ENCODE measurements at places on chromosomes 4 and X.

GRCh38 chr4:47373174-47373573, 90.3 kb downstream of the COMMD8 start:
- no peak for DNase-seq

GRCh38 chr4:14701896-14702295, 300.4 kb upstream of the CPEB2 start:
- no peak for DNase-seq

GRCh38 chr4:174222266-174222872, 61.1 kb downstream of the FBXO8 start:
- no peak for DNase-seq

GRCh38 chrX:110104078-110104477, 101.2 kb downstream of the TMEM164 start:
- no peak for DNase-seq

- no peak for DNase-seq
Observed at GRCh38 chrX:27675493-27675892, 85.3 kb downstream of the DCAF8L2 start.

DNA sequence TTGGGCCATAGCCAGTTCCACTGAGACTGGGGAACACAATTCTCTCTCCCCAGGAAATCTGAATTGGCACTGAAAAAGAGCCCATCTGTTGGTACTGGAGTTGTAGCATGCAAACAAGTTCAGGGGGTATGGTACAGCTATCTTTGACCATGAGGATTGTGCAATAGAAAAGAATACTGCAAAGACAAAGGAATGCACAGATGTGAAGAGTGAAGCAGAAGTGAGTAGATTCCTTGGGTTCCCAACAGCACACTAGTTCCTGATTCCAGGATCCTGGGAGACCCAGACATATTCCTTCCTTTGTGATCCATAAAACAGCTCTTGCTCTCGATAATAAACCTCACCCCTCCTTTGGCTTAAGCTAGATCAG, 43.3 kb upstream of the CTAG2 start:
- no peak for DNase-seq

DNA sequence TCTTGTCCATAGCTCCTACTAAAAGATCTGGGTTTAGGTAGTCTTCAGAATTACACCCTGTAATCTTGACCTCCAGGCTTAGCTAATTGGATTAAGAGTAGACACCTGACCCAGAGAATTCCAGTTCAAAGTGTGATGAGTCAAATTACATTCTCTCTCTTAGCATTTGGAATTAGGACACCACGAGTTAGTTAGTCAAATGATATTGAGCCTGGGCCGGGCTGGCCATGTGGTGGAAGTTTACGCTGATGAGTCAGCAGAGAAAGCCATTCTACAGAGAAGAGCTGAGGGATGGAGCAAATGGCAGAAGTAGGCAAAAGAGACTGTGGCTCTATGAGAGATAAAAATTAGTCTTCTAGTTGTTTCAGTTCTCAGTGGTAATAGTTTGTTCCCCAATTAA, 31.1 kb downstream of the CEP44 start:
- no peak for DNase-seq

GRCh38 chrX:8036914-8037313, 109.7 kb upstream of the PNPLA4 start:
- DNase-seq: no peak

- DNase-seq: no peak
Observed at GRCh38 chr4:86482306-86483172, 111.6 kb upstream of the PTPN13 start.

GRCh38 chr4:64876021-64876420, 466.8 kb upstream of the TECRL start:
- DNase-seq: no peak

DNA sequence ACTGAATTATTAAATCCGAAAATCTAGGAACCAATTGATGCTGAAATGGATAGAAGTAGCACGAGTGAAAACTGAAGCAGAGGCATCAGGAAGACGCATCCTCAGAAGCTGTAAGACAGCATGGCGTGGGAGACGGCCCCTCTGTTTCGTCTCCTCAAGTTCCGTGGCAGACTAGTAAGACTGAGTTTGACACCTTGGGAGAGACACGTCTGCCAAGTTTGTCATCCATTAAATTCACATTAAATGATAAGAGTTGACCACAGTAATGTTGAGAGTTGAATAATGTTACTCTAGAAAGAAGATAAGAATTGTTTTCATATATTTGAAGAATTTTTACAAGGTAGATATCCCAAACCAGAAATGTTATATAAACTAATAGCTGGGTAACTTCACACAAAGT, 736.1 kb upstream of the FRG1 start:
- DNase-seq: no peak

DNA sequence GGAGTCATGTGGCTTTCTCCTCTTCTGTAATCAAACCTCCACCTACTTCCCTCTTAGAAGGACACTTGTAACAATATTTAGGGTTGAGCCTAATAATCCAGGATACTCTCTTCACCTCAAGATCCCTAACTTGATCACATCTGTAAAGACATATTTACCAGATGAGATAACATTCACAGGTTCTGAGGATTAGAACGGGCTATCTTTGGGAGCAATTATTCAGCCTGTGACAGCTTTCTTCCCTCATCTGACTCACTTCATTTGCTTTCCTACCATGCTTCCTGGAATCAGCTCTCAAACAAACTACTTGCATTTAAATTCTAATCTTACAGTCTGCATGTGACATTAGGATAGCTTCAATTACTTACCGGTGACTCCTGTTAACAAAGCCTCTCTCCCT, 133.5 kb upstream of the NDST3 start:
- DNase-seq: no peak

DNA sequence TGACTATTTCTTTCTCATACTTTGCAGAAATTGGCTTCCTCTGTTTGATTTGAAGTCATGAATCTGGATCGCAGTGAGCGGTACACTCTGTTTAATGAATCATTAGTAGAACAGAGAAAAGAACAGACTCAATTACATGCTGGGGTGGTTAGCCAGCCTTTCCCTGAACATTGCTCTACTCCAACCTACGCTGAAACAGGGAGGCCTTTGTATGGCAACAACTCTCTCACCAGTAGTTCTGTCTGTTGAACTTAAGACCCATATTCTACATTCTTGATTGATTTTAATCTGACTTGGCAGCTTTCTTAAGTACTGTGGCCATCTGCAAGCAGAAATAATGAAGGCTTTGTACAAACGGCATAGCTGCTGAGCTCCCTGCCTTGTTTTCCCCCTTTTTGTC, 19.0 kb upstream of the AP1S2 start:
- no peak for DNase-seq

DNA sequence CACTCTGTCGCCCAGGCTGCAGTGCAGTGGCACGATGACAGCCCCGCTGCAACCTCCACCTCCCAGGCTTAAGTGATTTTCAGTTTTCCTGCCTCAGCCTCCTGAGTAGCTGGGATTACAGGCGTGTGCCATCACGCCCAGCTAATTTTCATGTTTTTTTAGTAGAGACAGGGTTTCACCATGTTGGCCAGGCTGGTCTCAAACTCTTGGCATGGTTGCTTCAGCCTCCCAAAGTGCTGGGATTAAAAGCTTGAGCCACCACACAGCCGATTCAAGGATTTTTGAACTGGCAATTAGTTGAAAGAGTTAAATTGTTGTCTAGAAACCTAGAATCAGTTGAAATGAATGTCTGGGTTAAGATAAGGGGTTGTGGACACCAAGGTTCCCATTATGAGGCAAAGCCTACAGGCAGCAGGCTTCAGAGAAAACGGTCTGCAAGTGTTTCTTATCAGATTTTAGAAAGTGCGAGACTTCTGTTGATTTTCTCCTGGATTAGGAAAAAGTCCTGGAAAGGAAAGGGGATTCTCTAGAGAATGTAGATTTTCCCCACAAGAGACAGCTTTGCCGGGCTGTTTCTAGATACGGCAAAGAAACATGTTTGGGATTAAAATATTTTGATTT, 8.3 kb upstream of the CCNI start:
- no peak for DNase-seq

DNA sequence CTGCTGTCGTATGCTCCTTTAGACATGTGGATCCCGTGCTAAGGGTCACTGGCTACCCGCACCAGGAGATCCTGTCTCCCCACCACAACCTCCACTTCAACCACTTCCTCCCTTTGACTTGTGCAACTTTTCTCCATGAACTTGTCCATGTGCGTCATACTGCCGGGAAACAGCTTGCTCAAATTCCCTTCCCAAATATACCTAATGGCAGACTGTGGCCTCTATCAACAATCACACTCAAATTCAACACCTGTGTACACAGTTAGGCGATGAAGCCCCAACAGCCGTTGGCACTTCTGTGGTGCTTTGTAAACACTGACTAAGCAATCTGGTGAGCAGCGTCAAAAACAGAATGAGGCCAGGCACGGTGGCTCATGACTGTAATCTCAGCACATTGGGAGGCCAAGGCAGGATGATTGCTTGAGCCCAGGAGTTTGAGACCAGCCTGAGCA, 49.5 kb downstream of the CD99L2 start:
- DNase-seq: no peak

DNA sequence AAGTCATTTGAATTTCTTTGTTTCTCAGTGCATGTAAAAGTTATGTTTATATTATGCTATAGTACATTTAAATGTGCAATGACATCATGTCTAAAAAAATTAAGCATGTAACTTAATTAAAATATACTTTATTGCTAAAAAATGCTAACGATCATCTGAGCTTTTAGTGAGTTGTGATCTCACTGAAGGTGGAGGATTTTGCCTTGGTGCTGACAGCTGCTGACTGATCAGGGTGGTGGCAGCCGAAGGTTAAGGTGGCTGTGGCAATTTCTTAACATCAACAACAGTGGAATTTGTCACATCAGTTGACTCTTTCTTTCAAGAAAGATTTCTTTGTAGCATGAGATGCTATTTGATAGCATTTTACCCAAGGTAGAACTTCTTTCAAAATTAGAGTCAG, 6.6 kb downstream of the ANAPC4 start:
- DNase-seq: no peak

GRCh38 chr4:173763389-173763788, 233.4 kb upstream of the HAND2 start:
- DNase-seq: no peak

- no peak for DNase-seq
Observed at GRCh38 chr4:109323348-109323747, 20.9 kb upstream of the COL25A1 start.

DNA sequence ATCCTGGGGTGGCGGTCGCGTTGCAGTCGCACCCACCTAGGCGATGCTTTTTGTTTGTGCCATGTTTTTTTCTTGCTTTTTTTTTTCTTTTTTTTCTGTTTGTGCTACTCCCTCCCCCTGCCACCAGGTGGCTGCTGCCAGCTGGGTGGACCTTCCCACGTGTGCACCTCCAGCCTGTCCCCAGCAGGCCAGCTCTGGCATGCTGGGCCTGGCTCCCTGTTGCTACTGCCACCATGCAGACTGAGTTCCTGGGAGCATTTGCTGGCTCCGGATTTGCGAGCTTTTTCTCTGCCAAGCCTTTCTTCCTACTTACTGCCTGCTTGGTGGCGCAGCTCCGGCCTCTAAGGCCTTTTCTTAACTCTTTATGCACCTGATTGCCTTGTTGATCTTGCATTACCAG, 161.2 kb upstream of the WDFY3 start:
- DNase-seq: peak; percentile 84

- no peak for DNase-seq
Observed at GRCh38 chr4:147899512-147899911, 167.6 kb downstream of the ARHGAP10 start.

DNA sequence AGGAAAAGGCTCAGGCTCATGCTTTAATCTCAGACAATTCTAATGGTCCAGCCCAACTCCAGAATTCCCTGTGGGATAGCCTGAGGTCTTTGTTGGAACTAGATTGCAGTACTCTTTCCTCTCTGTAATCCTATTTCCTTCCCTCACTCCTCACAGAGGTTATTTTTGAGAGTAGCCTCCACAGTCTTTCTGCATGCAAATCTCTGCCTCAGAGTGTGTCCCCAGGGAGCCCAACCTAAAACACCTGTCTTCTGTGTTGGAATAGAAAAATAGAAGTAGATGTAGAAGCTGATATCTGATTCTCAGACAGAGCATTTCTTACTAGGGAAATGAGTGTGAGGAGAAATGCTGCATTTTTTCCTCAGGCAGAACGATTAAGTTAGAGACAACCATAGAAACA, 915.5 kb upstream of the EPHA5 start:
- no peak for DNase-seq

DNA sequence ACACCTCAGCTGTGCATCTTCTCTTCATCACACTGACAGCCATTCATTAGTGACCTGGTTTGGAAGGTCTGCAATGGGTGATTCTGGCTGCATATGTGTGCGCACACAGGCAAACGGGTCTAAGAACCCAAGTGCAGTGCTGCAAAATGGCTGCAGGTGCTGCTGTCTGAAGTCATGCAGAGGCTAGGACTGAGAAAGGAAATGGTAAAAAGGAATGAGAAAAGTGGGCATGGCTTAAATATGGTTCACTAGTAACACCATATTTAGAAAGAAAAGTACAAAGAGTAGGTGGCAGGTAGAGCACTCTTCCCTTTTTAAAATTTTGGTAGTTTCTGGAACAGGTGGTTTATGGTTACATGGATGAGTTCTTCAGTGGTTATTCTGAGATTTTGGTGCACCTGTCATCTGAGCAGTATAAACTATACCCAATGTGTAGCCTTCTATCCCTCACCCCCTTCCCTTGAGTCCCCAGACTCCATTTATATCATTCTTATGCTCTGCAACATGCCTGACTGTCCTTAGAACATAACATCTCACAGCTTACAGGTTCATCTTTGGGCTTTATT, 78.4 kb downstream of the CCNG2 start:
- DNase-seq: no peak

GRCh38 chr4:99722006-99722405, 64.4 kb upstream of the C4orf54 start:
- DNase-seq: no peak

DNA sequence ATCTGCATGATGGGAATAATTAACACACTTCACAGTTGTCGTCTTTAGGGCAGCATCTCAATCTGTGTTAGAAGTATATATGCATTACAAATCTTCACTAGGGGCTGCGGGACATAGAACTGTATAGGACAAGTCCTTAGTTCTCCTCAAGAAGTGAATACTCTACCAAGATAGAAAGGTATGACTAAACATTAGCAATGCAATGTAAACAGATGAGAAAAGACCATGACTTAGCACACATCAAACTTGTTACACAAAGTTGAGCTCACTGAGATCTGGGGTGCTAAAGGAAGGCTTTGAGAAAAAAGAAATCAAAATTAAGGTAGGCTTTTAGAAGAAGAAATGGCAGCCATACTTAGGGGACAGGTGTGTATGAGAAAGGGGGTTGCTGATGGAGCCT, 182.1 kb upstream of the MAP3K15 start:
- no peak for DNase-seq

DNA sequence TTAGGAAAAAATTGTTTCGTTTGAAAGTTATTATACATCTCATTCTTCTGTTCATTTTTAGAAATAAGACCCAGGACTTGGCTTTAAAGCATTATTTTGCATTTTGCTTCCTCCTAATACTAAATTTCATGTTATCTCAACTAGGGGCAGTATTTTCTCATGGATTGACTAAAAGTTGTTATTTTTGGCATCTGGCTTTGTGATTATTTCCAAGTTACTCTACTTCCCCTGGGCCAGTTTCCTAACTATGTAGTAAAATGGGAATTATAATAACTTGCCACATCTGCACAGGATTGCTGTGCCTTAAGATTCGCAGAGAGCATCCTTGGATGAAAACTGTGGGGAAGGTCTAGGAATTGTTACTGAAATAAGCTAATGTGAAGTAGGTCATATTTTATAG, 3.0 kb downstream of the RBPJ start:
- no peak for DNase-seq

GRCh38 chr4:99817309-99817890, 773 bp downstream of the DAPP1 start:
- DNase-seq: no peak
